Caco-2 (cell line): ENCODE measurements at places on chromosomes 11 and 22.

GRCh38 chr22:29890760-29891159 lies 7.8 kb downstream of the MTMR3 start:
- DNase-seq: no peak

- no peak for DNase-seq
These were observed 10.2 kb upstream of the P4HA3 start for GRCh38 chr11:74321487-74322188.

GRCh38 chr22:39908136-39908535 lies 7.3 kb downstream of the GRAP2 start:
- no peak for DNase-seq

DNA sequence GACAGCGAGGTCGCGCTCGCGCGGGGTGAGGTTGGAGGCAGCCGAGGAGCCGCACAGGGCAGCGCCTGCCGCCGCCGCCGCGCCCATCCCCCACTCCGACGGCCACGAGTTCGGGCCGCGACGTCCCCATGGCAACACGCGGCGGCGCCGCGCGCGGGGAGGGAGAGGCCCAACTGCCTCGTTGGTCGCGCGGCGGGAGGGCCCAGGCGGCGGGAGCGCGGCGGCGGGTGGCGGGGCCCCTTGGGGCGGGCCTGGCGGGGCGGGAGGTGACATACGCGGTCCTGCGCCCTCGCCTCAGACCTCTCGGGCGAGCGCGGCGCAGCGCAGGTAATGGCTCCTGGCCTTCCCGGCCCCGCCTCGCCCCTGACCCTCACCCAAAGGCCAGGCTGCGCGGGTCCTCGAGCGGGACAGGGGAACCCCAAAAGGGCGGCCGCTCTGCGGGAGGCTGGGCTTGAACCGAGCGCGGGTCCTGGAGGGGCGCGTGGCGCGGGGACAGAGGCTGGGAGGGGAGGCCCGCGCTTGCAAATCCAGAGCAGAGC lies at the start of gene DEUP1:
DEUP1 (plus strand) TSS at position 297 of the 539 bp plus-strand sequence. CDS start 1,518 bp downstream, outside the sequence.
- peak; percentile 71 for DNase-seq

GRCh38 chr11:66115638-66116301 lies 45.7 kb downstream of the PACS1 start:
- peak; percentile 38 for DNase-seq
